Effector memory CD4-positive, alpha-beta T cell (primary cell): ENCODE measurements at places on chromosomes 1 and 21.

DNA sequence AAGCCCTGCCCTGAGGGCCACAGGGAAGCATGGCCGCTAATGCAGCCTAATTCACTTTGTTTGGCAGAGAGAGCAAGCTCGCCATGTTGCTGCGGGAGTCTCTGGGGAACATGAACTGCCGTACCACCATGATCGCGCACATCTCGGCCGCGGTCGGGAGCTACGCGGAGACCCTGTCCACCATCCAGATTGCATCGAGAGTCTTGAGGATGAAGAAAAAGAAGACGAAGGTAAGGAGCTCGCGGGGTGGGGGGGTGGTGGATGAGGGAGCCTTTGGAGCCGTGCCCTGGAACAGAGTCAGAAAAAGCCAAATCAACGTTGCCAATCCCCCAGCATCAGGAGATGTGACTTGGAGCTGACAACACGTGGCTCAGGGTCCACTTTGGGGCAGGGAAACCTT lies 529.4 kb downstream of the KIF26B start:
- DNase-seq = no peak

GRCh38 chr1:26824731-26825130 lies 1.8 kb upstream of the ZDHHC18 start:
- no peak for DNase-seq

- DNase-seq = no peak
Observed at GRCh38 chr1:162756523-162756922, 34.0 kb upstream of the HSD17B7 start.

DNA sequence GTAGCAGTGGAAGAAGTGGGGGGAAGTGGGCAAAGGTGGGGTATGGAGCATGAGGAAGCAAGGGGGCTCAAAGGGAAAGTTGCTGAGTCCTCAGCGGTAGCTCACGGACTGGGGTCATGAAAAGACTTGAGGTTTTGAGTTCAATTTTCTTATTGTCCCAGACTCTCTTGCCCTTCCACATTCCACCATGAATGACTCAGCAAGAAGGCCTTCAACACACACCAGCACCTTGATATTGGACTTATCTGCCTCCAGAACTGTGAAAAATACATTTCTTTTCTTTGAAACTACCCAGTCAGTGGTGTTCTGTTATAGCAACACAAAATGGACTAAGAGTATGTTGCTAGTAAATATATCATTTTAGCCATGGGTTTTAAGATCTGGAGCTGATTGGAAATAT lies 17.3 kb upstream of the RHBDL2 start:
- DNase-seq = no peak

- no peak for DNase-seq
Observed at GRCh38 chr1:219539645-219540254, 73.2 kb downstream of the ZC3H11B start.

DNA sequence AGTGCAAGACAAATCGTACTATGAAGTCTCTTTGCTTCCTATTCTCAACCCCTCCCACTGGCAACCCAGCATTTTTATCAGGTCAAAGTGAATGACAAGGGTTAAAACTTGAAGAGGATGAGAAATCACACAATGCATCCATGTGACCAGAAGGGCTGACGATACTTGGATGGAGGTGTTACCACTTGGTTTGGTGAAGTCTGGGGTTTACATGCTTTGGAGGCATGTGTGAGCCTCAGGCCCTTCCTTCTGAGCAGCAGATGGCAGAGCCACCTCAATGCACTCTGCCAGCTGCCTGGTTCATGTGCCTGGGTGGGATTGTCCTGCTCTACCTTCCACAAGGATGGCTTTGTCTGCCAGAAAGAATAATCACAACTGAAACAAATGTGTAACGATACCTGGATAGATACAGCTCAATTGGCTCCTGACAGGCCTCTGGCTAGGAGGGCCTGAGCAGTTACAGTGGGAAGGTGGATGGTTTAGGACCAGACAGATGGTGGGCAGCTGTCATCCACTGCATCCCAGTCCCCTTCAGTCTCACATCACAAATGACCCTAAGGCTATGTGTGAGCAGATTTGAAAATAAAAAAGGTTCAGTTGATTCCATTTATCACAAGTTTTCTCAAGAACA lies 51.5 kb upstream of the CNIH3 start:
- DNase-seq = no peak

DNA sequence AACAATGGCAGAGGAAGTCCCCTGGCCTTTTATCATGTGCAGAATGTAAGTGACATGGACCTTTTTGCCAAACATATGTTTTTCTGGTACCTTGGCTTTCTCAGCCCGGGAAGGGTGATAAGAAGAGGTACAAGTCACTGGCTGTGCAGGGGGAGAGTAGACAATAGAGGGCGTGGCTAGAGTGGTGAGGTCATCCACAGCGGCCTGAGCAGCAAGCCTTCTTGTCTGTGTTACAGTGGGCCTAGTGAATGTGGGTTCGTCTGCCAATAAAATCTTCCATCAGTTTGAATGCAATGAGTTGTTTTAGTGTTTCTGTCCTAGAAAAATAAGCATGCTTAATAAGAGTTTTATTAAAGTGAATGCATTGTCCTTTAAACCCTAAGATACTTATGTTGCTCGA lies 59.0 kb upstream of the PGD start:
- DNase-seq = no peak
